ENCODE measurements at places on chromosomes 3 and 15.

- peak; percentile 98 for DNase-seq
Observed at GRCh38 chr3:168709073-168709472, 613.3 kb upstream of the GOLIM4 start.

DNA sequence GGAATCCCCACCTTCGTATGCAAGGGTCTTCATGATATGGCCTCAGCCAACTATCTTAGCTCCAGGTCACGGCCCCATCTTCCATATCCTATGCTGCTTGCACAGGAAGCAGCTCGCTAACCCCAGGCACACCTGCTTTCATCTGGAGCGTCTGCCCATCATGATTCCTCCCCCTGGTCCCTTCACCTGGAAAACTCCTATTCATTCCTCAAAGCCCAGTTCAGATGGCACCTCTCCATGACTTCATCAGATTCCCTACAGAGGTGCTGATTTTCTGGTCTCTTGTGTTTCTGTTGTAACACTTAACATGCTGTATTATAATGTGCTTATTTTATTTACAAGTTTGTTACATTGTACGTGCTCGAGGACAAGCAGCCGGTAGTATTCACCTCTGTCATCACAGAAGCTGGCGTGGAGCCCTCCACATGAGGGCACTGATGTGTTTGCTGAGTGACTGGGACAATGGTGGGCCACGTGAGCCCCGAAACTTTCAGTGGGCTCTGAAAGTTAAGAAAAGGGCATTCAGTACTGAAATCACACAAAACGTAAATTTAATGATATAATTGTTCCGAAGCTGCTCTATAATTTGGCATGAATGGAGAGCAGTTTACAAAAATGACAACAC lies 16.2 kb downstream of the MUC20 start:
- no peak for DNase-seq

DNA sequence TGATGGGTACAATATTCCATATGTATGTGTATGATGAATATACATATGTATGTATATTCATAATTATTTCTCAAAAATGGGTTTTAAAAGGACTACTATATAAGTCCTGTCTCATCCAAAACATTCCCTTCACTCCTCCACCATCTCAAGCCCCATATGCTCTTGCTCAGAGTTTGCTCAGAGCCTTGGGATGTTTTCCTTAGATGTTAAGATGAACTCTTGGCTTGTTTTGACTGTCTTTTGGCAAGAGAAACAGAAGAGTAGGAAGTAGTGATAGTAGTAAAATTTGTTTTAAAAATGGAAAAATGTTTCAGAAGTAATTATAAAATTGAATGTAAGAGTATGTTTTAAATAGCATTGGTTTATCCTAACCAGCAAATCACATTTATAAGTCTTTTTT lies 6.2 kb upstream of the EPHA3 start:
- no peak for DNase-seq

GRCh38 chr3:179224584-179224983 lies 26.3 kb downstream of the KCNMB3 start:
- no peak for DNase-seq

DNA sequence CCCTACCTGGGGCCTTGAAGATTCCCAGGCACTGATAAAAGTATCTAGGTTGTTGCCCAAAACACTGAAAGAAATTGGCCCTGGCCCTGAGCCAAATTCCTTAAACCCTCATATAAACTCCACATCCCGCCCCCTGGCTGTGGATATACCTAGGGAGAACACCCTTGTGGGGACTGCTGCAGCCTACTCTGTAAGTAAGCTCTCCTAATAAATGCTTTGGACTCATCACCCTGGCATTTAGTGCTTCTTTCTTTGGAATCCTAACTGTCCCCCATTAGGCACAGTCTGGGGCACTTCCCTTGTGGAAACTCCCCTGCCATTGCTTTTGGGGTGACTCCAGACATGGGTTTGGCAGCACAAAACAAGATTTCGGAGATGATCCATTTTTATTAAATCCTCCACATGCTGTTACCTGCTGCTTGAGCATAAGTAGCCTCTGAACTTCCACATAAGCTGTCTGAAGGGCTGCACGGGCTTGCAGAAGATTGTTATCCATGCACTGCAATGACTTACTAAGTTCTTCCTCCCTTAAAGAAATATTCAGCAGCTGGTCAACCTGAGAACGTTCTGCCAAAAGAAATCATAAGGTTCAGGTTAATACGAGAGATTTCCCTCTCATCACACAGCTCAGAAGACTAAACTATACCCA lies 46.4 kb downstream of the ZNF106 start:
- no peak for DNase-seq

GRCh38 chr15:70220490-70221096 lies 122.9 kb upstream of the TLE3 start:
- no peak for DNase-seq

- no peak for DNase-seq
Observed at GRCh38 chr3:43852066-43852465, 161.3 kb downstream of the ABHD5 start.

Data from NCI-H2081 (cell line).